ENCODE measurements at places on chromosomes 2 and 18. TPM values are rescaled to one million over a fixed set of nuclear protein-coding genes. Genes with fewer than 3 reads are reported as not detected.

SP140 gene
- 111 TPM for total RNA-seq

DNA sequence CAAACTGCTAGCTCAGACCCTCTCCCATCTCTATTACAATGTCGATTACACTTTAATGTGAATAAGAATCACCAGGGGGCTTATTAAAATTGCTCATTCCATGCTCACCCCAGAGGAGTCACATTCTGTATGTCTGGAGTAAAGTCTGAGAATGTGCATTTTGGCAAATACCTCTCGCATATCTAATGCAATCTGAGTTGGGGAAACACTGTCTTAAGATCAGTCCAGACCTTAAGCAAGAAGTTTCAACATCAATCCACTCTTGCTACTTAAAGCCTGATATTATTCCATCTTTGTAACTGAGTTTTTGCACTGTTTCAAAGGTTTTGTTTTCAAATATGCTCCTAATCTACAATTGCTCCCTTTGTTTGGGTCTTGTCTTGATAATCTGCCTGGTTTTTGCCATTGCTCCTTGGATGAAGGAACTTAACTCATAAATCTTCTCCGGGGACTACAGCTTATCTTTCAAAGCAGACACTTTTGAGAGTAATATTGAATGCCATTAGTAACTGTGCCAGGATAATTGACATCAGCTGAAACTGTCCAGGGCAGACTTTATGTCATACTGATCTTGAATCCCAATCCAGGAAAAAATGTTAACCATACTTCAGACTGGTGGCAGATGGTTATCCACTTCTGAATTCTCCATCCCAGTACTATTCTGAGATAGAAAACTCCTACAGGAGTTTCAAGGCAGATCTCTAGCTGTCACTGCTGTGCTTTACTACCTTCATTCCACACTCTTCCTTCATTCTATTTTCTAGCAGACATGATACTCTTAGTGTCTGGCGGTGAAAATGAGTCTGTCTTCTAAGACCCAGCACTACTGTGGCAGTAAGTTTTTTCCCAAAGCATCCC is 200.9 kb downstream of the ERBB4 start:
- H3K36me3 ChIP-seq: no peaks in the 10 kb centered on the region
- DNase-seq: no peak
- no peak overlapping the region for H3K27ac ChIP-seq
- no peaks in the 10 kb centered on the region for H3K4me1 ChIP-seq

DNA sequence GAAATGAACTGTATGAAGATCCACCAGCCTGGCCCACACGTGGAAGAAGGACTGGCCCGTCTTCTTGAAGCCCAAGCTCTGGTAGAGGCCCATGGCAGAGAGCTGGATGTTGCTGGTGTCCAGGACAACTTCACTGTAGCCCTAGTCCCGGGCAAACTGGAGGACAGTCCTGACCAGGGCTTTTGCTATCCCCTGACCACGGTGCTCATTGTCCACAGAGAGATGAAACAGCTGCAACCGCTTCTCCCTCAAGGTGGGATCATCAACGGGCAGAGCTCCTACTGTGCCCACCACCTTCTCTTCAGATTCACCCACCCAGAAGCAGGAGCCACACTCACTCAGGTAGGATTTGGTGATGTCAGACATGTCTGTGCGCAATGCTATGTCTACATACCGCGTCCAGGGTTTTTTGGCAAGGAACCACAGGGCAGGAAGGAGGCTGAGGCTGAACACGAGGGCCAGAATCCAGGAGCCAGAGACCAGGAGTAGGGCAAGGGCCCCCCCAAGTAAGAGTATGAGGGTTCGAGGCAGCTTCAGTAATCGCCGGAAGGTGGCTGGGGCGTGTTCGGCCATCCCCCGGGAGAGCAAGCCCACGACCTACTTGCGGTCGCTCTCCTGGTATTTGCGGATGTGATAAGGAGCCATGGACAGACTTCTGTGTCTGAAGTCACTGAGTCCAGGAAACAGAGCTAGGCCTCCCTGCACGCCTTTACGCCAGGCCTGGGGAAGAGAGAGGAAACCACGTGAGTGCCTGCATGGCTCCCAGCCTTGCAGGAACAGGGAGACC is 36.3 kb downstream of the TPRKB start:
- no peaks in the 10 kb centered on the region for H3K27me3 ChIP-seq
- no peak overlapping the region for H3K27ac ChIP-seq
- no peak overlapping the region for H3K4me3 ChIP-seq

GRCh38 chr2:71938108-71938507 is 209.6 kb downstream of the CYP26B1 start:
- no peak overlapping the region for H3K27ac ChIP-seq
- no peaks in the 10 kb centered on the region for H3K27me3 ChIP-seq
- no peaks in the 10 kb centered on the region for H3K36me3 ChIP-seq
- no peak overlapping the region for H3K4me3 ChIP-seq

DNA sequence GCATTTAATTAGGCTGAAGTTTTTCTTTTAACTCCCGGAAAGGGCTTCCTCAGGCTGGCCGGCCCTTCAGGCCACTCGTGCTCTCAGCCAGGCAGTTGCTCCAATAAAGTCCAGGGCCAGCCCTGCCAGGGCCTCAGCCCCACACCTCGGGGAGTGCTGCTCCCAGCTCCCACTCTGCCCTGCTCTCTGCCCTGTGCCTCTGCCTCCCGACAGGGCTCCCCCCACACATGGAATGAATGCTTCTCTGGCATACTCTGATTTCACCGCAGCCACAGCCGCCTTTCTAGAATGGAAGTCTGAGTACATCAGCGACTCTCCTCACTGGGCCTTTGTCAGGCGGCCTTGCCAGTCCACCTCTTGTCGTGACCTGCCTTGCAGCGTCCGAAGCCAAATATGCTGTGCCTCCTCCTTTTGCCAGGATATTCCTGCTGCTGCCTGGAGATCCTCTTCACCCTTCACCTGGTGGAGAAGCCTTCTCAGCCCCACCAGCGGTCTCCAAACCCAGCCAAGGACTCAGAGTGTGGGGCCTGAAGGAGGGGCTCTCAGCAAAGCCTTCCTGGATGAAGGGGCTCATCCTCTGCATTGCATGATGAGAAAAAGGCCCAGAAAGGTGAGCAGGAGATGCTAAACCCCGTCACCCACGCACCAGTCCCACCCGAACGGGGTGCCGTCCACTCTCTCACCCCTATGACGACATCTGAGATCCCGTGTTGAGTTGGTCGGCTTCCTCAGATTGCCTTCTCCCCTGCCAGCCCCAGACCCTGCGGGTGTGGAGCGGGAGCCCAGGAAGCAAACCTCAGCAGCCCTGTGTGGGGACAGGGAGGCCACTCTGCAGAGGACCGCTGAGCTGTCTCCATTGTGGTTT is 472.7 kb upstream of the HS6ST1 start:
- no peak for DNase-seq
- no peak overlapping the region for H3K27ac ChIP-seq
- no peaks in the 10 kb centered on the region for H3K27me3 ChIP-seq
- no peak overlapping the region for H3K4me3 ChIP-seq
- H3K36me3 ChIP-seq: no peaks in the 10 kb centered on the region
- H3K4me1 ChIP-seq: no peaks in the 10 kb centered on the region
